ENCODE measurements at places on chromosomes 5 and 9. TPM values are rescaled to one million over a fixed set of nuclear protein-coding genes. Genes with fewer than 3 reads are reported as not detected.

- no peaks in the 10 kb centered on the region for H3K4me1 ChIP-seq
- no peaks in the 10 kb centered on the region for H3K36me3 ChIP-seq
- no peak for DNase-seq
- H3K4me3 ChIP-seq: no peak overlapping the region
- no peak overlapping the region for H3K27ac ChIP-seq
These were observed 181.0 kb upstream of the CD180 start for GRCh38 chr5:67377631-67378030.

DNA sequence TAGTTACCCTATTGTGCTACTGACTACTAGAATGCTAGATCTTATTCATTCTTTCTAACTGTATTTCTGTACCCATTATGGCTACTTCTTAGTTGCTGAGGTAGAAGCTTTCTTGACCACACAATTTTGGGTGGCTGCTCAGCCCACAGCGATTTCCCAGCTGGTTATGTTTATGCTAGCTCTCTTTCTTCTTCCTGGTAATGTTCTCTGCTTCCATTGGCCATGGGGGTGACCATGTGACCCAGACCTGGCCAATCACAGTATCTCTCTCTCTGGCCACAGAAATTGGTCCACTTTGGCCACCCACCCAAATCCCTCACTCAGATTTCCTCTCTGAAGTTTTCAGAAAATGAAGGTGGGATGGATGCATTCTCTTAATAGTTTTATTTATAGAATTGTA lies 427.9 kb upstream of the CLINT1 start:
- no peak overlapping the region for H3K27ac ChIP-seq
- no peaks in the 10 kb centered on the region for H3K36me3 ChIP-seq
- peaks cover 9% of the 10 kb centered on the region for H3K4me1 ChIP-seq

- no peak for DNase-seq
- no peaks in the 10 kb centered on the region for H3K36me3 ChIP-seq
- no peaks in the 10 kb centered on the region for H3K27me3 ChIP-seq
- no peaks in the 10 kb centered on the region for H3K4me1 ChIP-seq
- H3K4me3 ChIP-seq: no peak overlapping the region
These were observed 512.3 kb upstream of the DAP start for GRCh38 chr5:11273180-11273903.

DNA sequence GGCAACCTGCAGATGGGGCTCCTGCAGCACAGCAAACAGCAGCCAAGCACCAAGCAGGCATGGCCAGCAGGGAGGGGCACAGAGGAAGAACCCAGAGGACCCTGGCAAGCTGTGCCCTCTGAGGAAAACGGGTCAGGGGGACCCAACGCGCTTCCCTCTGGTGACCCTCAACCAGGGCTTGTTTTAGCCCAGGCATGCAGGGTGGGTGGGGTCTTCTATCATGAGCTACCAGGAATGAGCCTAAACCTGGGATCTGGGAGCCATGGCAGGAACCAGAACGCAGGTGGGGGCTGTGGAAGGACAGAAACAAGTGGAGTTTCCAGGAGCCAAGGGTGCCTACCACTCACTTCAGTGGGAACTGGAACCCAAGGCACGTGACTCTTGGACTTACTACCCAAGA lies 20.9 kb downstream of the IPPK start:
- H3K27ac ChIP-seq: no peak overlapping the region
- DNase-seq: no peak
- H3K27me3 ChIP-seq: no peaks in the 10 kb centered on the region
- H3K36me3 ChIP-seq: peaks cover 53% of the 10 kb centered on the region

DNA sequence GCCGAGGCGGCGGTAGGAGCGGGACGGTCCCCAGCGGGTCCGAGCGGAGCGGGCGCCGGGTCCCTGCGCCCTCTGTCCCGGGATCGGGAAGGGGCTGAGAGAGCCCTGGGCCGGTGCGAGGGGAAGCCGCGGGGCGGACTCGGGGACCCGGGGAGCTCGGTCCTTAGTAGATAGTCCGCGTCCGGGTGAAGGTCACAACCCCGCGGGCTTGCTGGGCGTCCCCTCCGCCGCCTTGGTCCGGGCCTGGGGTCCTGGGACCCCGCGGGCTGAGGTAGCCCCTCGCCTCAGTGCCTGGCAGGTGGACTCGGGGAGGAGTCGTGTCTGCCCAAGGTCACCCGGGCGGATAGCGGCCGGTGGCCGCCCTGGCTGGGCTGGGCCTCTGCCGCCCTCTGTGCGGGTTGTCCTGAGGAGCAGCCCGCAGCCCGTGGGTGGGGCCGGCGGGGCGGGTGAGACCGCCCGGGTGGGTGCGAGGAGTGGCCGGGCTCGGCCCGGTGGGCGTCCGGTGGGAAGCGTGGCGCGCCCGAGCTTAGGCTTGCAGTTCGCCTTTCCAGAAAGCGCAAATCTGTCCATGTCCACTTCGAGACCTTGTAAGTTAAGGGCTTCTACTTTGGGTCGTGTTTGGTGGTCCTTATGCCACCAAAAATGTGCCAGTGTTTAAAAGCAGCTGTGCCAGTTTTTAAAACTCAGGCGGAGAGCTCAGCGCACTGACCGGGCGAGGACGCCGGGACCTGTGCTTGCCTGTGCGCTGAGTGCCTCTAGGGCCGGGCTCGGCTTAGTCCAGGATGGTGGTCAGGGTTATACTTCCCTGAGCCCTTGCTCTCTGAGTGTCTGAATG lies 554 bp downstream of the SDHA start:
- no peaks in the 10 kb centered on the region for H3K27me3 ChIP-seq
- no peaks in the 10 kb centered on the region for H3K36me3 ChIP-seq
- H3K4me1 ChIP-seq: no peaks in the 10 kb centered on the region
- no peak for DNase-seq
- peak overlapping the region; percentile 99 for H3K4me3 ChIP-seq

GRCh38 chr5:84383816-84384603 lies 670 bp downstream of the EDIL3 start:
- no peaks in the 10 kb centered on the region for H3K36me3 ChIP-seq
- H3K4me1 ChIP-seq: no peaks in the 10 kb centered on the region
- peaks cover 39% of the 10 kb centered on the region for H3K27me3 ChIP-seq
- DNase-seq: no peak
- peak overlapping the region; percentile 38 for H3K4me3 ChIP-seq

DNA sequence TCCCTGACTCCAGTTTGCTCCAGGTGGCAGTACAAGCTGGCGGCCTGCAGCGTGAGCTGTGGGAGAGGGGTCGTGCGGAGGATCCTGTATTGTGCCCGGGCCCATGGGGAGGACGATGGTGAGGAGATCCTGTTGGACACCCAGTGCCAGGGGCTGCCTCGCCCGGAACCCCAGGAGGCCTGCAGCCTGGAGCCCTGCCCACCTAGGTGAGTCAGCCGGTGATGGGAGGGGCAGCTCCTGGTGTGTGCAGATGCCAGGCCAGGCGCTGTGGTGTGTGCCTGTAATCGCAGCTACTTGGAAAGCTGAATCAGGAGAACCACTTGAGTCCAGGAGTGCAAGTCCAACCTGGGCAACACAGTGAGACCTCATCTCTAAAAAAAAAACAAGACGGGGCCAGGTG lies 10.0 kb upstream of the CACFD1 start:
- H3K27ac ChIP-seq: no peak overlapping the region
- no peaks in the 10 kb centered on the region for H3K36me3 ChIP-seq
- H3K4me3 ChIP-seq: no peak overlapping the region
- no peaks in the 10 kb centered on the region for H3K4me1 ChIP-seq
- no peak for DNase-seq

DNA sequence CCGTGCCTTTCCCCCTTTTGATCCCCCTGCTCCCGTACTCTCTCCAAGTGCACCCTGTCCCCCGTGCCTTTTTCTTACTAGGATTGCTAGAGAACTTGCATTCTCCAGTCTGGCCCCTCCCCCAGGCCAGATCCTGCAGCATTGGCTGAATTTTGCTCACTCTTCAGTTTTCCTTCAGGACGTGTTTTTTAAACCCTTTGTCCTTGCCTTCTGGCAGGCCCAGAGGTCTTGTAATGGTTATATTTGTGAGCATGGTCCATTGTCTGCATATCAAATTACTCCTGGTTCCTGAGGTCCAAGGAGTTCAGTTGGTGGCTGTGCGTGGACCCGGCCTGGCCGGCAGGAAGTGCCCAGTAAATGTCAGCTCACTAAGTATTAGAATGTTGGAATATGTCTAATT lies 606 bp downstream of the TBC1D13 start:
- no peaks in the 10 kb centered on the region for H3K27me3 ChIP-seq
- H3K36me3 ChIP-seq: peaks cover 36% of the 10 kb centered on the region
- H3K4me3 ChIP-seq: peak overlapping the region; percentile 80

- no peaks in the 10 kb centered on the region for H3K4me1 ChIP-seq
- DNase-seq: peak; percentile 14
- no peak overlapping the region for H3K4me3 ChIP-seq
- no peaks in the 10 kb centered on the region for H3K36me3 ChIP-seq
These were observed 9.5 kb upstream of the ADGRD2 start for GRCh38 chr9:124440786-124441185.

- no peaks in the 10 kb centered on the region for H3K36me3 ChIP-seq
- peaks cover 49% of the 10 kb centered on the region for H3K4me1 ChIP-seq
- H3K4me3 ChIP-seq: no peak overlapping the region
- H3K27ac ChIP-seq: peak overlapping the region; percentile 84
- DNase-seq: no peak
These were observed 2.3 kb downstream of the COL27A1 start for GRCh38 chr9:114157516-114158176.

DNA sequence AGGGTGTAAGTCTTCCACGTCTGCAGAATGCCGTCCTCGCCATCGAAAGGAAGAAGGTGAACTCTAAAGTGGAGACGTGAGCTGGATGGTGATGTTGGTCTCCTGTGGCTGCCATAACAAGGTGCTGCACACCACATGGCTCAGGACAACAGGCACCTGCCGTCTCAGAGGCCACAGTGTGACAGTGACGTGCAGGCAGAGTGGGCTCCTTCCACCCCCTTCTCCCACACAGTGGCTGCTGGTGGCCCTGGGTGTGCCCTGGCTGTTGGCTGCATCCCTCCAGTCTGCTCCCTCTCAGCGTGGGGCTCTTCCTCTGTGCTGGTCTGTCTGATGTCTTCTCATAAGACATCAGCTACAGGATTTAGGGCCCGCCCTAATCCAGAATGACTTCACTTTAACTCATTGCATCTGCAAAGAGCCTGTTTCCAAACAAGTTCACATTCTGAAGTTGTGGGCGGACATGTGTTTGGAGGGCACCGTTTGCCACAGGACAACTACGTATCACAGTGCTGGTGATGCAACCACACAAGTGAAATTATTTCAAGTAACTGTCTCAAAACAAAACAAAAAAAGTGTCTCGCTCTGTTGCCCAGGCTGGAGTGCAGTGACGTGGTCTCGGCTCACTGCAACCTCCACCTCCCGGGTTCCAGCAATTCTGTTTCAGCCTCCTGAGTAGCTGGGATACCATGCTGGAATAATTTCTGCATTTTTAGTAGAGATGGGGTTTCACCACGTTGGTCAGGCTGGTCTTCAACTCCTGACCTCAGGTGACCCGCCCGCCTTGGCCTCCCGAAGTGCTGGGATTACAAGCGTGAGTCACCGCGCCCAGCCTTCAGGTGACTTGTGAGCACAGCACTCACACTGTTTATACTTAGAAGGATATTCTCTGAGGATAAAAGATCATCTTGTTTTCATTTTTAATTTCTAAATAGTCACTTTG lies 31.2 kb upstream of the CLPTM1L start:
- no peaks in the 10 kb centered on the region for H3K36me3 ChIP-seq
- no peak overlapping the region for H3K27ac ChIP-seq
- no peak for DNase-seq
- no peaks in the 10 kb centered on the region for H3K27me3 ChIP-seq
- peaks cover 9% of the 10 kb centered on the region for H3K4me1 ChIP-seq

GRCh38 chr9:95954940-95955339 lies 79.4 kb downstream of the ERCC6L2 start:
- no peak for DNase-seq
- no peak overlapping the region for H3K27ac ChIP-seq
- H3K4me3 ChIP-seq: no peak overlapping the region
- no peaks in the 10 kb centered on the region for H3K4me1 ChIP-seq
- no peaks in the 10 kb centered on the region for H3K36me3 ChIP-seq

GRCh38 chr5:156963125-156963524 lies at the start of gene TIMD4:
Gene TIMD4, minus strand, starts transcription at chr5:156963226. Its CDS starts 28 bp downstream, at chr5:156963198.
- H3K4me1 ChIP-seq: no peaks in the 10 kb centered on the region
- no peaks in the 10 kb centered on the region for H3K36me3 ChIP-seq

GRCh38 chr5:78633700-78634099 lies 14.9 kb downstream of the LHFPL2 start:
- H3K4me1 ChIP-seq: no peaks in the 10 kb centered on the region
- peaks cover 18% of the 10 kb centered on the region for H3K36me3 ChIP-seq
- no peak overlapping the region for H3K27ac ChIP-seq
- no peak overlapping the region for H3K4me3 ChIP-seq

GRCh38 chr5:53089481-53089991 lies 20.0 kb downstream of the MOCS2 start:
- no peaks in the 10 kb centered on the region for H3K27me3 ChIP-seq
- no peak overlapping the region for H3K4me3 ChIP-seq
- H3K36me3 ChIP-seq: no peaks in the 10 kb centered on the region
- no peak overlapping the region for H3K27ac ChIP-seq
- peaks cover 14% of the 10 kb centered on the region for H3K4me1 ChIP-seq

DNA sequence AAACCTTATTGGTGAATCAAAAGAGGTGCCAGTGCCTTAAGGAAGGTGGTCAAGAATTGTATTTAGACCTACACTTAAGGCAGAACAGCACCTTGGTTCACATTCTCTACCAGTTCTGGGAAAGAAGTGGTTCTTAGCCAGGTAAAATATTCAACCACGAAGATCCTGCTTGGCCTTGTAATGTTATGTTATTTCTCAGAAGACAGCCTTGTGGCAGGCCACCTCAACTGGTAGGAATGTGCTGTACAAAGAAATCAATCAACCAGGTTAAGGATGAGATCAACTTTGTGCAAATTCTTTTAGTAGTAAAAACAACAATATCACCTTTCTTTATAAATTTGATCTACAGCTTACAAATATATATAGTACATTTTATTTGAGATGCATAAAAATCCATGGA lies 246.8 kb downstream of the ARRDC3 start:
- H3K27me3 ChIP-seq: no peaks in the 10 kb centered on the region
- H3K4me1 ChIP-seq: no peaks in the 10 kb centered on the region
- no peak overlapping the region for H3K4me3 ChIP-seq
- DNase-seq: no peak

GRCh38 chr5:36135988-36136387 lies 15.7 kb downstream of the LMBRD2 start:
- H3K4me3 ChIP-seq: no peak overlapping the region
- no peak for DNase-seq
- H3K27me3 ChIP-seq: no peaks in the 10 kb centered on the region
- H3K36me3 ChIP-seq: peaks cover 38% of the 10 kb centered on the region
- H3K4me1 ChIP-seq: no peaks in the 10 kb centered on the region

Gene TSTD2
- 22.7 TPM for total RNA-seq

Gene SPOCK1
- 104 TPM for total RNA-seq

Gene CEL
- not detected for total RNA-seq

Gene PTGES
- total RNA-seq: 3.5 TPM

Gene SLC1A3
- total RNA-seq: 19.1 TPM

Gene ITK
- 1.5 TPM for total RNA-seq

Gene ADAMTS2
- total RNA-seq: 9.2 TPM

Gene CCDC69
- 199 TPM for total RNA-seq

Gene SMIM33
- not detected for total RNA-seq

Gene GFPT2
- total RNA-seq: 42.7 TPM

Gene C7
- 267 TPM for total RNA-seq

Gene PGM5
- total RNA-seq: 547 TPM

Gene PCDHGA6
- 5.4 TPM for total RNA-seq

All from sigmoid colon (tissue), 7 donors.